ENCODE measurements at places on chromosomes 3 and 15.

DNA sequence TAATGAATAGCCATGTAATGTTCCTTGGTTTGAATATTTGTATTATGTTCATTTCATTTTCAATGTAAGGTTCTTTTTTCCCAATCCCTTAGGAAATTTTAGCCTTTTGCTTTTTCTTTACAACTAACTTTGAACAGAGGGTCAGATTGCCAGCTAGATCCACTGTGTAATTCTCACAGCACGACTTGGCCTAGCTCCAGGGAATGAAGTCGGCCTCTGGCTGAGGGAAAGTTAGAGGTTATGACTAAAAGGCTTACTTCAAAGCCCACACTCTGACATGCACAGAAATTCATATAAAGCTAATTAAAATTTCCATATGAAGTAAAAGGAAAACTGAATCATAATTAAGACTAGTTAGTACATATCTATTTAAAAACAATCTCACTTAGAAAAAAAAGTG lies 38.7 kb downstream of the ROBO1 start:
- no peak for DNase-seq

- DNase-seq: no peak
Observed at GRCh38 chr3:99634881-99635280, 3.5 kb upstream of the COL8A1 start.

GRCh38 chr3:171986757-171987518 lies 52.4 kb upstream of the FNDC3B start:
- no peak for DNase-seq

DNA sequence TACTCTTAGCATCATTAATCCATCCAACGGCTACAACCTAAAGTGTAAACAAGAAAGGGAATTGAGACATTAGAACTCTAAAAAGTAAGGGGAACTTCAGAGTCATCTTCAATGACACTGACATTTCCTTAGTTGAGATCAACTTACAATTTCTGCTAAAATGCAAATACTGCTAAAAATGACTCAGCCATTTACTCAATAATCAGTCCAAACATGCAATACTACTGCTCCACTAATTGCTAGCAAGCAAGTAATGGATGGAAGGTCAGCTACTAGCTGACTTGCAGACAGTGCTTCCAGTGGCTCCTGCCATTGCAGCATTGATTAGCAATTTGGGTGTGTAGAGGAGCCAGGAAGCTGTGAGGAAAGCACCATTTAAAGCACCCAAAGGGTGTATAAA lies 28.4 kb downstream of the CD200R1L start:
- no peak for DNase-seq

DNA sequence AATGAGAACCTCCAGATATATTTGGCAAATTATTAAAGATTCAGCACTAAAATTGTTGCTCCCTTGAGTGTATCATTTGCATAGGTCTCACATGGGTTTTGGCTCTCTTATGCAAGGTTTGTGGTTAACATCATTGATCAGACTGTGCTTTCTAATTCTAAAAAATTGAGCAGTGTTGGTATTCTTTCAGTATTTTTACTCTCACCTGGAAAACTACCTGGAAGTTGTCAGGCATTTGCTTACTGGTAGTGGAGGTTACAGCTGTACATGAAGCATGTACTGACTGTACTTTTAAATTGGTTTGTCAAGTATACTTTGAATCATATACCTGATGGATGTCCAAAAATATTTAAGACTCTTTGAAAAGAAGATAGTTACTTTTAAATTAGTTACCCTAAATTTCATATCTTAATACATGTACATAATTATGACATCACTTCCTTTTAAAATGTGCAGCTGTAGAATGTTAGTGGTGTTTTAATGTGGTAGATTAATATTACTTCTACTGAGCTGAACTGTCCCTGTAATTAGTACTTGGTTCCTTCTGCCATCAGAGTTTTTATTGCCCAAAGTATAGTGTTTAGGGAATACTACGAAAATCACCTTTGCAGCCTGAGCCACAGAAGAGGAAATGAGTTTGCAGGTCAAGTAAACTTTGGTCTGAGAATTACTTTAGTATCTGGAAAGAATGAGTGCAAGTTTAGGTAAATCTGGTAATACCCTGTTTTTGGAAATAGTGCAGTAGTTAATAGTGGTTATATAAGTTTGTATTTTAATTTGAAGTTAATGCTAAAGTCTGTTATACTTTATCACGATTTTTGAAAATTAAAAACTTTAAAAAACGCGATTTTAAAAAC lies 2.8 kb downstream of the CHD2 start:
- DNase-seq: no peak

DNA sequence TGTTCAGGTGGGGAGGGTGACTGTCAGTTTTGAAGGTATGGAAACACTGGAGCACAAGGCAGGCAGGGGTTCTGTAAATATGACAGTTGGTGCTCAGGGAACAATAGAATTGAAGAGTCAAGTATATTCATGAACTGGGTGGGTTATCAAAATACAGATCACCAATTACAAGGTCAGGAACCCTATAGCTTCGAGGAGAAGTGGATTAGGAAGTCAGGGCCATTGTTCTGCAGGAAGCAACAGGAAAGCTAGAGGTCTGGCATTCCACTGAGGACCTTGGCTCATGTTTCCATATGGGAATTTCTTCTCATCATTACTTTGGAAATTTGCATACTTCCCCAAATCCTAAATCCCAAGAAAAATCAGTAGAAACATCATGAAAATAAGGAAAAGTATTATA lies 125.9 kb downstream of the MYRIP start:
- DNase-seq: no peak

DNA sequence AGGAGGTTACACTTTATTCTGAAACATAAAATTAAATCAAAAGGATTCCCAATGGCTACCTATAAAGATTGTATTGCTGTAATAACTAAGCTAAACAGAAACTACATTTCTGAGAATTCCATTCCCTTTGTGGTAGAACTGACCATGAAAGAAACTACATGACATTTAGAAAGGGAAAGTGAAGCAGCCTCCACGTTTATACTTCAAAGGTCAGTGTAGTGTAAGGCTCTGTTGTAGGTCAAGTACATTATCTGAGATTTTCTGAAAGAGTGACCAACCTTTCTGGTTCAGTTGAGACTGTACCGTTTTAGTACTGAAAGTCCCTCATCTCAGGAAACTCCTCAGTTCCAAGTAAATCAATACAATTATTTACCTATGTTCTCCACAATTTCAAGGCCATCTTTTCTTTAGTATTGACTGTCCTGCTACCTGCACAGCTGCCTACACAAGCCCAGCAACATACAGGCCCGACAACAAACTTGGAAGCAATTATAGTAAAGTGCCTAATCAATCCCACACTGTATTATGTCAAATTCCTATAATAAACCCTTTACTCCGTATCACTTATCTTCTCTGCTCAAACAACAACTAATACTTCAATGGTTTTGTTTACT lies 343.0 kb downstream of the PLOD2 start:
- no peak for DNase-seq

- no peak for DNase-seq
Observed at GRCh38 chr3:171028779-171029232, 2.3 kb upstream of the SLC2A2 start.

GRCh38 chr15:51367322-51367976 lies 26.0 kb downstream of the GLDN start:
- no peak for DNase-seq

DNA sequence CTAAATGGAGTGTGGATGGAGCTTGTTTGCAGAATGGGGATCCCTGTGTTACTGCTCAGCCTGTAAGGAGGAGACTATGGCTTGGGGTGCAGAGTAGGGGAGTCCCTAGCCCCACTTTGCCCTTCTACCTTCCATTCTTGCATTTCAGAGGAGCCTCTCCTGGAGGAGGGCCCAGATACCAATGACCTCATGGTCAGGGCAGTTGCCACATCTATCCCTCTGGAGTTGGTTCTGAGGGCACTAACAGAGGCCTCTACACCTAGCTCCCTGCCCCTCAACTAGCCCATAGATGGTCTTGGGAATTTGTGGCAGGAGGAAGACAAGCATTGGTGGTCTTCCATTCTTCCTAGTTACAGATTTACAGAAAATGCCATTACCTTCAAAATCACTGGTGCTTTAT lies 6.1 kb downstream of the SKOR1 start:
- no peak for DNase-seq

Measured in NCI-H187 treated with DMSO at 0.1 percent for 48 hours (cell line).